ENCODE measurements at places on chromosomes 3 and 15.

- no peak for DNase-seq
Measured at GRCh38 chr3:101900316-101900715, 51.0 kb downstream of the NFKBIZ start.

- no peak for DNase-seq
Measured at GRCh38 chr3:52509753-52510328, 14.7 kb downstream of the STAB1 start.

GRCh38 chr3:142962520-142963233, 797 bp downstream of the PAQR9 start:
- DNase-seq: no peak

GRCh38 chr3:78846718-78847117, 921.1 kb downstream of the ROBO1 start:
- no peak for DNase-seq

DNA sequence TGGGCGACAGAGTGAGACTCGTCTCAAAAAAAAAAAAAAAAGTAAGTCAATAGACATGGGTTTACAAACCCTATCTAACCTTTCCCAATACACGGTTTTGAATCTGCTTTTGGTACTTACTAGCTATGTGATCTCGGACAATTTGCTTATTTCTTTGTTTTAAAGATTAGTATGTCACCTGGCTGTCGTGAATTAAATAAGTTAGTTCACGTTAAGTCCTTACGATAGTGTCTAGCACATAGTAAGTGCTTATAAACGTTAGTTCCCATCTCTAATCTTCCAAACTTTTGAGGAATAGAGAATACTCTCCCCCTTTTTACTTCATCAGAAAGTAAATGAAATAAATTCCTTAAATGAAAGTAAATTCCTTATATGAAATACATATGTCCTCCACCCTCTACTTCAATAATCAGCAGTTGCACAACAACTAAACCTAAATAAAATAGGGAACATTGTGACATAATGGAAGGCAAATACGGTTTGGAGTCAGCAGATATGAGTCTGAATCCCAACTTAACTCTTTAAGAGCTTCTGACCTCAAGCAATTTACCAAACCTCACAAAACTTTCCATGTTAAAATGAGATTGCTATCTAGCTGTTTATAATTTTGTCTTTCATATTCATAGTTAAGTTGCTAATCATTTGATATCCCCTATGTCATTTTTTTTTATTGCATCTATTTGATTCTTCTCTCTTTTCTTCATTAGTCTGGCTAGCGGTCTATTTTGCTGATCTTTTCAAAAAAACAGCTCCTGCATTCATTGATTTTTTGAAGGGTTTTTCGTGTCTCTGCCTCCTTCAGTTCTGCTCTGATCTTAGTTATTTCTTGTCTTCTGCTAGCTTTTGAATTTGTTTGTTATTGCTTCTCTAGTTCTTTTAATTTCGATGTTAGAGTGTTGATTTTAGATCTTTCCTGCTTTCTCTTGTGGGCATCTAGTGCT, 134.6 kb downstream of the PEAK1 start:
- DNase-seq: no peak

- no peak for DNase-seq
Measured at GRCh38 chr3:141456301-141456625, 30.6 kb upstream of the RASA2 start.

GRCh38 chr3:101926594-101927105, 77.3 kb downstream of the NFKBIZ start:
- DNase-seq: no peak

DNA sequence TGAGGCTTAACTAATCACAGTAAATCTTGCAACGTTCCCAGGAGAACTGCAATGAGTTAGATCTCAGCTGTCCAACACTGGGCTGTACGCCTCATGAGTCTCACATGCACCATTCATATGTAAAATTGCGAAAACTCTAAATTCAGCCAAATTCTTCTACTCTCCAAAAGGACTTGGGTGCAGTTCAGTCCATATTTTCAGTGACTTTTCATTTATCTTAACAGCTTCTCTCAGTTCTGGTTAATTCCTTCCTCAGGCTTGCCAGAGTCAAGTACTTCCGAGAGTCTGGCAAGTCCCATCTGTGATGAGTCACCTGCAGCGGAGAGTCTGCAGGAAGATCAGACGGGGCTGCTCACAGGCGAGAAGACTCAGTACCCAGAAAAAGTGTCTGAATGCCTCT, 11.5 kb downstream of the CCDC80 start:
- DNase-seq: no peak

DNA sequence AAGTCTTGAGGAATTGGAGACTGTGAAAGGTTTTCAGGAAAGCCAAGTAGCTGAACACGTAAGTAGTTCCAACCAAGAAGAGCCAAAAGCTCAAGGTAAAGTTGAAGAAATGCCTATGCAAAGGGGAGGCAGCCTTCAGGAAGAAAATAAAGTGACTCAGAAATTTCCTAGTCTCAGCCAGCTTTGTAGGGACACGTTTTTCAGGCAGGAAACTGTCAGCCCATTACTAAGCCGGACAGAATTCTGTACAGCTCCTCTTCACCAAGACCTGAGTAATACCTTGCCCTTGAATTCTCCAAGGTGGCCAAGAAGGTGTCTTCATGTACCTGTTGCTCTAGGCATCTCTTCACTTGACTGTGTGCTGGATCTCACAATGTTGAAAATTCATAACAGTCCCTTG, 48.6 kb downstream of the CDAN1 start:
- DNase-seq: no peak

GRCh38 chr15:50055332-50055731, 63.7 kb downstream of the ATP8B4 start:
- no peak for DNase-seq

- DNase-seq: no peak
Measured at GRCh38 chr3:41324156-41324475, 124.8 kb downstream of the CTNNB1 start.

DNA sequence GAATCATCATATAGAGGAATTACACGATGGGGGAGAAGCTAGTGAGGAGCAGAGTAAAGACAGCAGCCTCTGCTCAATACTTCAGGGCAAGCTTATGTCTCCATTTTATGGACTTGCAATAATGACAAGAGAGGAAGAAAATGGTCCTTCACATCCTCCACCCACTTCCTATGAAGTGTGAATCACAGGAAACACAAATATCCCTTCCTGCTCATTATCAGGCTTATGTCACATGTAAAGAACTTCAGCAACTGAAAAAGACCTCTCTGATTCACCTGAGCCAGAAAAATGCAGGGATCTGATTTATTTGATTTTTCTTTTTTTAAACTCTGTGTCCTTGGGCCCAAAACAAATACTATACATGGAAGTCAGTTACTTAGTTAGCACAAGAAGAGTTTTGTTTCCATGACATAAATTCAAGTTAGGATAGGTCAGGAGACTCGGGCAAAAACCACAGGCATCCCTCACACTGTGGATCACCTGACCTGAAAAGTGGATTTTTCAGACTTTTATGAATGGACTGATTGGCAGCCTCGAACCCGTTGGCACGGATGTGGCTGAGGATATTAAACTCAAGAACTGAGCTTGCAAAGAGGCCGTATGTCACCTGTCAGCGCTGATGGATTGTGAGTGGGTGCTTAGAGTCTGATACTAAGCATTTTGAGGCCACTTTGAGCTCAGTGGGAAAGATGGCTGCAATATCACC, 620.8 kb upstream of the MDFIC2 start:
- no peak for DNase-seq

GRCh38 chr15:57921371-57921770, 144.1 kb downstream of the ALDH1A2 start:
- no peak for DNase-seq

DNA sequence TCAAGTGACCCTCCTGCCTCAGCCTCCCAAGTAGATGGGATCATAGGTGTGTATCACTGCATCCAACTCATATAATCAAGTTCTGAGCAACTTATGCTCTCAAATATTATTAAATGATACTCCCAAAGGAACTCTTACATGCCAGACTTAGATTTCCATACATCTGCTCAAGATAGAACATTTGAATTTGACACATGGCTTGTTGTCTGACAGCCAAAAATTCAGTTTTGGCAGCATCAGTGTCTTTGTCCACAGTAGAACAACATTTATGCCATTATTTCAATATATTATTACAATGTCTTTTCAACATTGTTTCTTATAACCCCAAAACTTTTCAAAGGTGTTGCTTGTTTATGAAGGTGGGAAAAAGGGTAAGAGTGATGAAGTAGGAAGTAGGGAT, 116.2 kb downstream of the SUCNR1 start:
- DNase-seq: no peak

DNA sequence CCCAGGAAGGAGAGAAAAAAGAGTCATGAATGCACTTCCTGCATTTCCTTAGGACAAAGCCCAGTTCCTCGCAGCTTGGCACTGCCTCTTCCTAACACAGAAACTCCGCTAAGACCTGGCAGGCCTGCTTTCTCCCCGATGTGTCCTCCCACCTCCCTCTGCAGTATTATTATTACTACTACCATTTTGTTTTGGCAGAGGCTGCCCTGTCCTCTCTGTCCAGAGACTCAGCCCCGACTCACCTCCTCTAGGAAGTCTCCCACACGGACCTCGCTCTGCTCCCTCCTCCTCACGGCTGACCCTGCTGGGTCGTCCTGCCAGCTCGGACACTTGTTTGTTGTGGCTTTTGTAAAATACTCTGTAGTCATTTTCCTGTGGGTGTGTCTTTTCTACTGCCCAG, 107.2 kb upstream of the HACD2 start:
- DNase-seq: no peak

DNA sequence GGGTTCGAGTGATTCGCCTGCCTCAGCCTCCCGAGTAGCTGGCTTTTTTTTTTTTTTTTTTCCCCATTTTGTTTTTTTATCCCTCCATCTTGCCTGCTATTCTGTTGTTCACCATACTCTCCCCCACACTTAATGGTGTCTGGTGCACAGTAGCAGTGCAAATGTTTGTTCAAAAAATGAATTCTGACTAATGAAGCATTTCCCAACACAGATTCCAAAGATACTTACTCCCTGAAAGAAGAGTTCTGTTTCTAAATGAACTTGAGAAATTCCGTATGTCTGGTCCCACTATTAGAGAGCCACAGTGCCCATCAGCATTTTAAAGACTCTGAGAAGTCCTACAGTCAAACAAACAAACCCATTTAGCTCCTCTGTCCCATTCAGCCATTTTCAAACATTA, 9.5 kb downstream of the EDEM1 start:
- no peak for DNase-seq

GRCh38 chr3:61443886-61444285, 117.5 kb upstream of the PTPRG start:
- DNase-seq: no peak

- no peak for DNase-seq
Measured at GRCh38 chr3:193938613-193939012, 197.3 kb upstream of the HES1 start.

GRCh38 chr3:188624384-188624783, 470.4 kb downstream of the LPP start:
- DNase-seq: no peak

GRCh38 chr15:39668457-39668856, 87.6 kb downstream of the THBS1 start:
- no peak for DNase-seq

DNA sequence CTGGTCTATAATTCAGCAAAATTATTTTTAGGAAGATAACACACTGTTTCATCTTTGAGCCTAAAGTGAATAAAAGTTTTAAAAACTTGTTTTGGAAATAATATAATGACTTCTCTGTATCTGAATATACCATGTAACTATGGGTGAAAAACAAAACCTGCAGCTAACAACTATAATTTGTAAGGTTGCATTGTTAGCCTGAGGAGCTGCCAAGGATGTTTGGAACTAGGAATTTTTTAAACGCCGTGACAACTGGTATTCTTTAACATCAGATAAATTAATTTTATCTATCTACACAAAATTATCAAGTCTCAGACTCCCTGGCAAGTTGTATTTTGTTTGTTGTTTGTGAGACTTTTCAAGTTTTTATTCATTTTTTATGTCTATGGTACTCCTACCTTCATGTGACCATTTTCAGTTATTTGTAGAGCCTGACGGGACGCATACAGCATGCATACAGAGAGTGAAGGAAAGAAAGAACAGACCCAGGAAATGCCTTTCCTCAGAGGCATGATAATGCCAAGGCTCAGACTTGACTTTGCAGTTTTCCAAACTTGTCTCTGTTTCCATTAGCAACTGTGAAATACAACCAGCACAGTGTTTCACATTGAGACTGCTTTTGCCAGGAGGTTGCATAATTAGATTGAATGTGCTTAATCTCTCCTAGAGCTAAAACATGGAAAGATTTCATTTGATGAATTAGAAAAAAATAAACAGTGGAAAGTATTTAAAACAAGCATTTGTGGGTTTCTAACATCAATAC, 60.8 kb upstream of the ARHGEF26 start:
- DNase-seq: no peak
